ENCODE measurements at places on chromosomes 5 and 9.

DNA sequence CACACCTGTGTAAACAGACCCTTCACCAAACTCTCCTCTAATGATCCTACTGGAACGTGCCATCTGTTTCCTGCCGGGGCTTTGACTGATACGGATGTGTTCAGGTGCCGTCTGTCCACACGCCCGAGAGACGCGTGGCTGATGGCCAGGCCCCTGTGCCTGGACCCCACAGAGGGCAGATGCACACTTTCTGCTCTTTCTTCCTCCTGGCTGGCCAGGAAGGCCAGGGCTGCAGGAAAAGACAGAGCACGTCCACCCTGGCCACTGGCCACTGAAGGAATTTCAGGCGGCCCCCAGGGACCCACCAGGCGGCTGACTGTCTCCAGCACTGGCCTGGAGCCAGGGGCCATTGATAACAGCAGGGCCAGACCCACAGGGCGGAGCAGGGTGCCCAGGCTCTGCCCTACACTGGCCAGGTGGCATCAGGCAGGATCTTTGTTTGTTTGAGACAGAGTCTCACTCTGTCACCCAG, 3.6 kb upstream of the ENG start:
- no peak for DNase-seq

DNA sequence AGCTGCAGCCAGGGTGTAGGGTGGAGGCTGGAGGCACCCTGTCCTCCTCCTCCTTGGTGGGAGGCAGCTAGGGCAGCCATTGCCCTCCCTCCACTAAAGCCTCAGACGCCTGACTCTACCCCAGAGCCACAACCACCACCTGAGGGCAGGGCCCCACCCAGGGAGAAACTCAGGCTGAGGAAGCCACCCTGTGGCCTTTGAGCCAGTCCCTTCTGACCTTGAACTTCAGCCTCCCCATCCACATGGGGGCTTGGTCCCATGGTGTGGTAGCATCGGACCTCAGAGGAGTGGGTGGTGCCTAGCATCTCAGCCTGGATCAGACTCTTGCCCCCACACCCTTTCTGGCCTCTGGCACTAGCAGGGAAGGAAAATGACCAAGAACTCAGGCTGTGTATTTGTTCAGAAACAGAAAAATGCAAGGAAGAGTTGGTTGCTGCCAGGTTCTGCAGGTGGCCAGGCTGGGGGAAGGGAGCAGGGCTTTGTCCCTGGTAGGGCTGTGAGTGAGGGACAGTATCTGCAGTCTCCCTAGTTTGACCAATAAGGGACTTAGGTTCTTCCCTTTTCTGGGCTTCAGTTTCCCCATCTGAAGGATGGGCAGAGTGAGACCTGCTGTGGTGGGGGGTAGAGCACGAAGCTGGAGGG, 3.2 kb downstream of the DAB2IP start:
- no peak for DNase-seq

GRCh38 chr5:176822041-176822792, 11.9 kb downstream of the UNC5A start:
- no peak for DNase-seq

DNA sequence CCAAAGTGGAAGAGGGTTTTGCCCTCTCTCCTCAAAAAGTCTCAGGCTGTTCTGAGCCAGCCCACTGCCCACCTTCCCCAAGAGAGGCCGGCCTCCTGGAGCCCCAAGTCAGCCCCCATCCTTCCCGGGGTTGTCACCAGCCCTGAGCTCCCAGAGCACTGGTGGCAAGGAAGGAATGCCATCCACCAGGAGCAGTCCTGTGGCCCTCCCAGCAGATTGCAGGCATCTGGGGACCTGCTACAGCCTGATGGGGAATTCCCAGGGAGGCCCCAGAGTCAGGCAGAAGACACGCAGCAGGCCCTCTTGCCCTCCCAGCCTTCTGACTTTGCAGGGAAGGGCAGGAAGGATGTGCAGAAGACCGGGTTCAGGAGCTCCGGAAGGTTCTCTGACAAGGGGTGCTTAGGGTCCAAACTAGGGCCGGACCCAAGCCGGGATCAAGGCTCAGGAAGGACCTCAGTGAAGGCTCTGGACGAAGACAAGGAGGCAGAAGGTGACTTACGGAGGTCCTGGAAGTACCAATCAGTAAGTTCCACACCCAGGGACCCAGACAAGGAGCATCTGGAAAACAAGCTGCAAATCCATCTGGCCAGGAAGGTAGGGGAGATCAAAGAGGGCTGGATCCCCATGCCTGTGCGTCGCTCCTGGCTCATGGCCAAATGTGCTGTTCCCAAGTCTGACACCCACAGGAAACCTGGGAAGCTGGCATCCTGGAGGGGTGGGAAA, 3.7 kb downstream of the SPATA31E1 start:
- no peak for DNase-seq

- no peak for DNase-seq
Observed at GRCh38 chr9:99262949-99263418, 40.9 kb downstream of the SEC61B start.

All from endodermal cell (in vitro differentiated cells).